ENCODE measurements at places on chromosomes 4 and X.

- DNase-seq = no peak
These were observed 309.4 kb upstream of the NOCT start for GRCh38 chr4:138706201-138706600.

DNA sequence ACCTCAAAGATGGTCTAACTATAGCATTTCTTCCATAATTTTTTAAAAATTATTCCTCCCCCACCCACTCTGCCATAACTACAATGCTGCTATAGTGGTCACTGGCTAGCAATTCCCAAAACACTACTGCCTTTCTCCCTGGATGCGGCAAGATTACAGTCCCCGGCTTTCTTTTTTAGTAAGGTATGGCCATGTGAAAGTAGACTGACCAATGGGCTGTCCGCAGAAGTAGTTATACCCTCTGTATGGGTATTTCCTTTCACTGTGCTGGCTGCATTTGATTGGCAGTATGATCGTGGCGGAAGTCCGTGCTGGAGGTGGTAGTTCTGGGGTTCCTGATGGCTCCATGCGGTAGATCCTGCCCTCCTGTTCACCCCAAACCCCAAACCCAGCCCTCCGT is 166.0 kb downstream of the FBXO8 start:
- no peak for DNase-seq

DNA sequence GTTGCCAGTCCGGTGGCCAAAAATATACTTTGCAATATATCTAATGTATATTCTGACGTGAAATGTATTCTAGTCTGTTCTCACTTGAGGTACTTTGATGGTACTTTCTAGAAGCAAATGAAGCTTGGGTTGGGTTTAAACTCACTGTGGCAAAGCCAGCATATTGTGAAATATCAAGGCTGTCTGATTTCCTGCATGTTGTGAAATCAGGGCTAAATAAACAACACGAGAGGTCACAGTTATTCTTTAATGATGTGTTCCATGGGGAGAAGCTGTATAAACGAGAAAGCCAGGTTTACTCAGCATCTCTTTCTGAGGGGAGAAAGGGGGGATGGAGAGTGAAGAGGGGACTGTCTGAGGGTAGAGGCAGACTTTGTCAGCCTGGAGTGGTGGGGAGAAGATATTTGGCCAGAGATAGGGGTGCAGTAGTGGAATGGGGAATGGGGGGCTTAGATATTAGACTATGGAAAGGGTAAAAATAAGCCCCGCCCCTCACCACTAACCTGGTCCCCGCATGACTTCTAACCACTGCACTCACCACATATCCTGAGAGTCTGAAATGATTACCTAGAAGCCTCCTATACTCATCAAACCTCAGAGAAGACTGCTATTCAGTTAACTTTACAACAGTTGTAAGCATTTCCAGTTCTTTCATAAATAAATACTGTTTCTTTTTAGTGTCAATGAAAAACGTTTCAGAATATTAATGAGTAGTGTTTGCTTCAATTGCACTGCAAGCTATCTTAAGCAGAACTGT is 5.9 kb upstream of the SCARB2 start:
- DNase-seq = no peak

DNA sequence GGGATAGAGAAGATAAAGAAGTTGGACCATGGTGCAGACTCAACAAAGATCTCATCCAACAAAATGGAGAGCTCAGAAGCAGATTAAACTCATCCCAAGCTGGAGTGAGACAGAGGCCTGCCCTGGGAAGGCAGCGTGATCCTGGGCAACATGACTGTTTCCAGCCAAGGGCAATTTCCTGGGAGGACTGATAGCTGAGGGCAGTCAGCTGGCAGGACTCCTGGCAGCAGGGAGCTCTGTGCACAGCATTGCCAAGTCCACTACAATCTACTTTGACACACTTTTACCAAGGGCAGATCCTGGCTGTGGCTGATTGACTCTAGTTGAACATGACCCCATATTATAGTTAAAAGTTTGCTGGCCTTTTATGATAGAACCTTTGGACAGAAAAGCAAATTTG is 357.3 kb upstream of the RASGEF1B start:
- no peak for DNase-seq

- no peak for DNase-seq
These were observed 7.0 kb downstream of the TNIP3 start for GRCh38 chr4:121156822-121157769.

DNA sequence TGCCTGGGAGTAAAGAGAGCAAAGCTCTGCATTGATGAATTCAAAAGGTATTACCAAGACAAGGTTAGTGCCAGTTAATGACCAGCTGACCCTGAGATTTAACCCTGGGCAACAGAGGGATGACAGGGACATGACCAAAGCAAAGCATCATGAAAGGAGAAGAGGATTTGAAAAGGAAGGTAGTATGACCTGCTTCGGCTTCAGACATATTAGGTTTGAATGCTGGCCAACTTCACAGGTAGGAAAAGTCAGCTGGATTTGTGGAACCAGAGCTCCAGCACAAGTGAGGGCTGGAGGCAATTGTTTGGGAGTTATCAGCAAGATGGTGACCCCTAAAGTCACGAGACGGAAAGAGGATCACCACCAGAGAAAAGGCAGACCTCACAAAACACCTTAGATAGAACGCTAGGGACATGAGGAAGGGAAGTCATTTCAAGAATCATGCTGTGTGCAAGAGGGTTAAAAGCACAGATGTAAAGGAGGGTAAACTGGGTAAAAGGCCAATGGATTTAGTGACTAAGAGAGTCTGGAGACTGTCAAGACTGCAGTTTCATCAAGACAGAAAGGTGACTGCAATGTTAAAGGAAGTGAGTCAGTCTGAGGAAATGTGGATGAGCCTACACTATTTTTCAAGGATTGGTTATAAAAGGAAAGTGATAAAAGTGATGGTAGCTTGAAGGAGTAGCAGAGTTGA is 45.6 kb downstream of the SH3RF1 start:
- no peak for DNase-seq

- DNase-seq = no peak
These were observed 43.6 kb downstream of the CD99L2 start for GRCh38 chrX:150854856-150855255.

DNA sequence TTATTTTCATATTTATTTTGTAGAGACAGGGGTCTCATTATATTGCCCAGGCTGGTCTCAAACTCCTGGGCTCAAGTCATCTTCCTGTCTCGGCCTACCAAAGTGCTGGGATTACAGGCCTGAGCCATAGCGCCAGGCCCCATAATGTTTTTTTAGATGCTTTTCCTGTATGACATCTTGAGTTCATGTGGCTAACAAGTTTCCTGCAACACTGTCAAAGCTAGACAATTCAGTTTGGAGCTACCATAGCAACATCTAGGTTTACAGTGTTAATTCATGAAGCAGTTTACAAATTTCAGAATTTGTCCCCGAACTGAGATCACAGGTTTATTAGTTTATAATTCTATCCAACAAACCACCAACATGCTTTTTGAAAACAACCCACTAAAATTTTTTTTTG is 6.4 kb upstream of the IL13RA2 start:
- DNase-seq = no peak

GRCh38 chr4:40419231-40419912 is 84.2 kb downstream of the CHRNA9 start:
- no peak for DNase-seq

DNA sequence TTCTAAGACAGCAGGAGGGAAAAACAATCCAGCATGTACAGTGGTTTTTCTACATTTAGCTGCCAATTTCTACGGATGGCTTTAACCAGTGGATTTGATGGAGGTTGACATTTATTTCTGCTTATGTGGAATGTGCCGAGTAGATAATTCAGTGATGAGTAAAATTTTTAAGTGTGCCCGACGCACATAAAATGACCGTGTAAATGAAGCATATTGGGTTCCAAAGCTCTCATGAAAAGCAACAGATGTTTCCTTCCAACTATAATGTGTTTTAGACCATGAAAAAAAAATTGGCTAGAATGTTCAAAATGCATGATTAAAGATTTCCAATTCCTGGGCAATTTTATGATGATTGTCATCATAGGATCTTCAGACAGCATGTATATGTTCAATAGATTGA is 14.1 kb downstream of the INPP4B start:
- DNase-seq = no peak

GRCh38 chr4:176034499-176034898 is 31.1 kb upstream of the WDR17 start:
- DNase-seq = no peak

DNA sequence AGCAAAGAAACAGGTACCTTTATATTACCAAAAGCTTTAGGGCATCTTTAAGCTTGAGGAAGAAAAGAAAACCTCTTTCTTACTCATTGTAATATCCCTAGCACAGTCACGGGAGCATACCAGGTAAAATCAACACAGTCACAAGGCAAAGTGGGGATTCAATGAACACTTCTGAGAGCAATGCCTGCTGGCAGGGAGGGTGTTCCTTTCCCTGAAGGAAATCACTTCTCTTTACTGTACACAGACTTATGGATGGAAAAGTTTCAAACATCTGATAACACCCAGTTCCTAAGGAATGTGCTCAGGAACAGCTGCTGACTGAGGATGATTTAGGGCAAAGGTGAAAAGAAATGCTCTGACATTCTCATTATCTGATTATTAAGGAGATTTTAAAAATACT is 94.8 kb downstream of the MAML3 start:
- no peak for DNase-seq

DNA sequence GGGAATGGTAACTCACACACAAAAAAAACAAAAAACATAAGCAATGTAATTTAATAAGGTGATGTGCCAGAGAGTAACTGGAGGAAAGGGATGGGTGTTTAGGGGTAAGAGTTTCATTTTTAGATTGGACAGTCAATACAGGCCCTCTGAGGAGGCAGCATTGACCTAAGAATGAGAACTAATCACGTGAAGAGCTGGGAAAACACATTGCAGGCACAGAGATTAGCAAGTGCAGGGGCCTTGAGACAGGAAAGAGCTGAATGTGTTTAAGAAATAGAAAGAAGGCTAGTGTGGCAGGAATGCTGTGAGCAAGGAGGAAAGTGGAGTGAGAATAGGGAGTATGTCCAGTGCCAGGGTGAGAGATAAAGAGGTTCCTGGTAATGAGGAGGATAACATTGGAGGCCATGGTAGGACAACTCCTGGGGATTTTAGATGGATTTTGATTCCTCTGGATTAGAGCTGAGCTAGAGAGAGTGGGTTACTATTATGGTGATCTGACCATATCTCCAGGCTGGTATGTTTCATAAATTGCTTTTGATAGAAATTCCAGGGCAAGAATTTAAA is 17.6 kb downstream of the PDLIM5 start:
- DNase-seq = no peak

DNA sequence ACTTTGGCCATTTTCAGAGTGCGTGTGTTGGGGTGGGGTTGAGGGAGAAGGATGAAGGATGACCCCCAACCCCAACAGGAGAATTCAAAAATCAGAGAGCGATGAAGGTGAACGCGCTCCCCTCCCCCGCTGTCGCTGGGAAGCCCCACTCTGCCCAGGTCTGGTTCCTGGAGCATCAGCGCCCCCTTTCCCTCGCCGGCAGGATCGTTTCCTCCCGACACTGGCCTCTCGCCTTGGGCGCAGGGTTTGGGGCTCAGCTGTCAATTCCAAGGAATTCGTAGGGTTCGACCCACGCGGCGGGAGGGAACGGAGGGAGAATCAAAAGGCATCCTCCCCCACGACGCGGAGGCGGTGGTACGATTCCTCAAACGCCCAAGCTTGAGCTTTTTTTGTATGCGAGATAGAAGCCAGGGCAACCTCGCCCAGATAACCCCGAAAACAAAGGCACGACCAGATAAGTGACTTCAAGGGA is 1.0 kb upstream of the PDGFRA start:
- no peak for DNase-seq

Data from stimulated activated CD4-positive, alpha-beta T cell treated with anti-CD3 and anti-CD28 coated beads, Interleukin-1b, Interleukin-23, amount 100 ng/mL, for 1 hour (primary cell).